ENCODE measurements at places on chromosomes 7 and 10.

- DNase-seq: no peak
Observed at GRCh38 chr10:107418085-107418806, 253.7 kb upstream of the SORCS1 start.

DNA sequence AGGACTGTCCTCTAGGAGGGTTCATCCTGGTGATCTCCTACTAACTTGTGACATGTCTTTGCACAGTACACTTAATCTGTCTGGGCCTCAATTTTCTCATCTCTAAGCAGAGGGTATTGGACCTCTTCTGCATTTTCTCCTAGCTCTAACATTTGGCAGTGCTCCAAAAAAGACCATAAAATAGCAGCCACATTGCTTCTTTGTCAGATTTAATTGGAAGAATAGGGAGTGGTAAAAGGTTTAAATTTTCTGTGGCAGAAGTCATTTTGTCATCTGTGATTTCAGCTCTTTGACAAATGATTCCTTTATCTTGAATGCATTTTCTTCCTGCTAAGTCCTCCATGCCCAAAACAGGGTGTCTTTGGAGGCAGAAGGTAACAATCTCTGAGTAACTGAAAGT is 289.9 kb upstream of the LRGUK start:
- DNase-seq: no peak

GRCh38 chr7:73734619-73735527 is 3.7 kb downstream of the ABHD11 start:
- DNase-seq: peak; percentile 75

GRCh38 chr10:29861811-29862505 is 197.4 kb downstream of the JCAD start:
- DNase-seq: no peak

DNA sequence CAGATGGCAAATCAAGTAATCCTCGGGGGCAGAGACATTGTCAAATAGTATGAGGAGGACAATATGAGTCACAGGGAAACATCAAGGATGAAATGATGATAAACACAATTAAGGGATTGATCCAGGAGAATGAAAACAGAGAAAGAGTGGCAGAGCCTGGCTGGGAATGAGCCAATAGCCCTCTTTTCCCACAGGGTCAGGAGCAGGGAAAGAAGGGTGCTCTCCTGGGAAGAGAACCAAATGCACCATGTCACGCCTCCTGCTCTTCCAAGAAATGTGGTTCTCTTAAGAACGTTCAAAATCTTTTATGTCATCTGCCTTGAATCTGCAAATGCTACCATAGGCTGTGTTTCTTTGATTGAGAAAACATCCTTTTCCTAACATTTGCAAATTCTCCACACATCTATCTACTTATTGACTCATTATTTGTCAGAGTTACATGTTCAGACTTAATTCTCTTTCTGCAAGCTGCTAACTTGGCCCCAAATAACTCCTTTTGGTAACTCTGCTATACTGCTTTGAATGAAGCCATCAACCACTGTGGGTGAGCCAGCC is 50.6 kb downstream of the HIPK2 start:
- no peak for DNase-seq

DNA sequence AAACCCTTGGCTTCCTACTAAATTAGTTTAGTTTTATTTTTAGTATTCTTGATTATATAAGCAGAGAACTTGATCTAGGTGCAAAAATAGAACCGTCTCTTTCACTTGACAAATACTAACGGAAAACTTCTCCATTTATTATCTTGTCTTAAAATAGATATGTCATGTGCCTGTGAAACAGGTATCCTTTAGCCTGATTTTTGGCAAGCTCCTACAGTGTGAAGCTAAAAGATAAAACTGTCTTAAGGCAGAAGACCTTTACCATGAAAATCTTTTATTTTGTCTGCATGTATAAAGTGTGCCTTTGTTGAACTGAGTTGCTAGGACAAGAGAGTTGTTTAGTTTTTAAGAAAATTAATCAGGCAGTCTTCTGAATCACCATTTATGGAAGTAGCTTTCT is 90.6 kb downstream of the CYP51A1 start:
- no peak for DNase-seq

GRCh38 chr10:71708301-71708703 is 11.3 kb downstream of the C10orf105 start:
- DNase-seq: no peak

- DNase-seq: no peak
Observed at GRCh38 chr7:89623018-89623672, 531.1 kb upstream of the STEAP1 start.

Data from stimulated activated CD8-positive, alpha-beta memory T cell treated with anti-CD3 and anti-CD28 coated beads, Interleukin-2, amount 100 ng/mL, for 48 hours (primary cell).